ENCODE measurements at places on chromosomes 2 and 18. TPM values are rescaled to one million over a fixed set of nuclear protein-coding genes. Genes with fewer than 3 reads are reported as not detected.

The CXCR1 gene
- total RNA-seq, result not detected

The CCDC141 gene
- 21.6 TPM for total RNA-seq

The IWS1 gene
- total RNA-seq, result 64.7 TPM

The CERKL gene
- not detected for total RNA-seq

All from H1 (cell line).